ENCODE measurements at places on chromosomes 4 and X.

DNA sequence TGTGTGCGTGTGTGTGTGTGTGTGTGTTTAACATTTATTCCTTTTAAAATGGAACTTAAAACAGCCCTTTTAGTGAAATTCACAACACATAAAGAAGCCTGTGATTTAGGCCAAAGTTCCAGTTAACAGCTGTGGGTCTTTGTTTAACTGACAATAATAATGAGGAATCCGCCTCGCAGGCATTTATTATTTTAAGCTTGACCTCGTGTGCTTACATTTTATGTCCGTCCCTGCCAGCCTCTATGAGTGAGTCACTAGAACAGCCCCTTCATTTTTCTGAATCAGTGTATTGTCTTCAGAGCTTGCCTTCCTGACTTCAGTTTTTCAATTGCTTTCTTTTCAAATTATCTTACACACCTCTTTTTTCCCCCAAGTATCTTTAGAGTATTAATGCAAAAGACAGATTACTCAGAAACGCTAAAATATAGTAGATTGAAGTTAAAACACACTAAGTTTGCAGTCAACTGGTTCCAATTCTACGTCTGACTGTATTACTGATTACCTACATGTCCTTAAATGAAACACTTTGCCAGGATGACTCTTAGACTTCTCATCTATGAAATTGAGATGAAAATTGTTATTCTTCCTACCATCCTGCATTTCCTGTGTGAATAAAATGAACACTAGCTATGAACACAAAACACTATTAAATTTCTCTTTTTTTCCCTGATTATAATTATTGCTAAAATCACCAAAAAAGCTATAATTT lies 319.6 kb upstream of the HS3ST1 start:
- DNase-seq = no peak

DNA sequence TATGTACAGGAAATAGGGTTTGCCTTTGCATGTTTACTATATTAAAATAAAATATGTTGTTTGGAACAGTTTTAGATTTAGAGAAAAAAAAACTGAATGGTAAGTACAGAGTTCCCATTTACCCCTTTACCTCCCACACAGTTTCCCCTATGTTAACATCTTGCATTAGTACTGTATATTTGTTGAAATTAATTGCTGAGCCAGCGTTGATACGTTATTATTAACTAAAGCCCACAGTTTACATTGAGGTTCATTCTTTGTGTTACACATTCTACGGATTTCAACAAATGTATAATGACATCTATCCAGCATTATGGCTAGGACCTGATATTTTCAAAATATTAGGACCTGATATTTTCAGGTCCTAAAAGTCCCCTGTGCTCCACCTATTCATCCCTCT lies 70.7 kb downstream of the PPP3CA start:
- no peak for DNase-seq

DNA sequence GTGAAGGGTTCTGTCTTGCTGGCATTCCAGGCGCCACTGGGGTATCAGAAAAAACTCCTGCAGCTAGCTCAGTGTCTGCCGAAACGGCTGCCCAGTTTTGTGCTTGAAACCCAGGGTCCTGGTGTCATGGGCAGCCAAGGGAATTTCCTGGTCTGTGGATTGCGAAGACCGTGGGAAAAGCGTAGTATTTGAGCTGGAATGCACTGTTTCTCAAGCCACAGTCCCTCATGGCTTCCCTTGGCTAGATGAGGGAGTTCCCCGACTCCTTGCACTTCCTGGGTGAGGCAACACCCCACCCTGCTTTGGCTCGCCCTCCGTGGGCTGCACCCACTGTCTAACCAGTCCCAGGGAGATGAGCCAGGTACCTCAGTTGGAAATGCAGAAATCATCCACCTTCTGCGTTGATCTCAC lies 40.1 kb downstream of the NOP14 start:
- no peak for DNase-seq

GRCh38 chr4:151953312-151953711 lies 192.5 kb upstream of the GATB start:
- no peak for DNase-seq

GRCh38 chr4:39626261-39626660 lies 12.4 kb downstream of the SMIM14 start:
- DNase-seq = no peak

DNA sequence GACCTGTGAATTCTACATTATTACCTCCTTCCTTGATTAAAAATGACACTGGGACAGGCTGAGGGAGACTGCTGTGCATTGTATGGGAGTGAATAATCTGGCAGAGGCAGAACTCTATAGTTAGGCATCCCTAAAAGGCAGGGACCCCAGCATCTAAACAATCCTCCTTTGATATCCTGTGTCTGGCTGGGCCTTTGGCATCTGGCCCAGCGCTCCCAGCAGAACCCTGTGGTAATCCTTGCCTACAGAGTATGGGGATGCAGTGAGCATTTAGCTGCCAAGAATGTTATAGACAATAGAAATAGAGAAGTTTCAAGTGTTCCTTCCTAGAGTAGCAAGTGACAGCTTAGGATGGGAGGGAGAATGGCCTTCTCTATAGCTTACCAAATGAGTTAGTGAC lies 38.5 kb downstream of the ZCCHC12 start:
- no peak for DNase-seq

- DNase-seq = no peak
Measured at GRCh38 chrX:109704563-109704962, 28.5 kb downstream of the ACSL4 start.

DNA sequence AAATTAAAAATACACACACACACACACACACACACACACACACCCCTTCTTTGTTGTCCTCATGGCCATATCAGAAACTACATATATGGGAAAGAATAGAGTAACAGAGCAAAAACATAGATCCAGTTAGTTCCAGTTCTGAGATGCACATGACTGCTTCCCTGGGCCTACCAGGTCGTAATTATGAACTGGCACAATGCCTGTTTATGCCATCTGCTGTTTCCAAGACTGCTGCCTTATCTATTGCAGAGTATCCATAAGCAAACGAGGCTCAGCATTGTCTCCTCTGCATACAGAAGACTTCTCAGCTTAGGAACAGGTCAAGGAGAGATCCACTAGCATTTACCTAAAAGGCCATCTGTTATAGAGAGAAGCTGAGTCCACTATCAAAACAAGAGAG lies 789.0 kb downstream of the TECRL start:
- no peak for DNase-seq

DNA sequence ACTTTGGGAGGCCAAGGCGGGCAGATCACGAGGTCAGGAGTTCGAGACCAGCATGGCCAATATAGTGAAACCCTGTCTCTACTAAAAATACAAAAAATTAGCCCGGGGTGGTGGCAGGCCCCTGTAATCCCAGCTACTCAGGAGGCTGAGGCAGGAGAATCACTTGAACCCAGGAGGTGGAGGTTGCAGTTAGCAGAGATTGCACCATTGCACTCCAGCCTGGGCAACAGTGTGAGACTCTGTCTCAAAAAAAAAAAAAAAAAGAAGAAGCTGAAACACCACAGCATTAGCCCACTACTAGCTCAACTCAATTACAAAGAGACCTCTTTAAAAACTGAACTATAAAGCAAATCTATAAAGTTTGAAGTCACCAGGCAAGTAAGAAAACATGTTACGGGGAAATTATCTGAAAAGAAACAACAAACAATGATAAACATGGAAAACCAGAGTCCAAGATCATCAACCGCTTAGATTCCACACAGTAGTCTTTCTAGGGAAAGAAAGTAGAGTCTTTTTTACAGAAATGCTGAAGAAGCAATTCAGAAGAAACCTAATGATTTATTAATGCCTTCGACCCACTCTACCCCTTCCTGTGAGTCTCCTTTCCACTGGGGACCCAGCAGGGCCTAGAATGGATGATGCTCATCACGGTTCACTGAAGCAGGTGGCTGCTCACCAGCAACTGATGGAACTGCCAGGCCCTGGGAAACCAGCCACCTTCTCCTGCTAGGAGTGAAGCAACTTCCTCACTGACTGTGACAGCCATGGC lies 6.6 kb downstream of the SAT1 start:
- no peak for DNase-seq

- DNase-seq = no peak
Measured at GRCh38 chr4:55758570-55758969, 61.0 kb upstream of the EXOC1L start.

DNA sequence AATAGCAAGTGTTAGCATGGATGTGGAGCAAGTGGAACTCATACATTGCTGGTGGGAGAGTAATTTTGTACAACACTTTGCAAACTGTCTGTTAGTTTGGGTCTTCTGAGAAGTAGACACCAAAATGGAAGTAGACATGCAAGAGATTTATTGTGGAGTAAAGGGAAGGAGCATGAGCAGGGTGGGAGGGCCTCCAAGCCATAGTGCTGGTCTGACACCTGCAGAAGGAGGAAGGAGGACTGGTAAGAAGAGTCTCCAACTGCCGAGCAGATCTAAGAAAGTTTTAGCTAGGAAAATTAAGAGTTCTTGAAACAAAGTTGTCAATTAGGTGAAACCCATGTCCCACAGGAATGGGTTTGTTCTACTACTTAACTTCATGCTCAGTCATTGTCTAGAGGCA lies 64.0 kb upstream of the DDIT4L start:
- DNase-seq = no peak

DNA sequence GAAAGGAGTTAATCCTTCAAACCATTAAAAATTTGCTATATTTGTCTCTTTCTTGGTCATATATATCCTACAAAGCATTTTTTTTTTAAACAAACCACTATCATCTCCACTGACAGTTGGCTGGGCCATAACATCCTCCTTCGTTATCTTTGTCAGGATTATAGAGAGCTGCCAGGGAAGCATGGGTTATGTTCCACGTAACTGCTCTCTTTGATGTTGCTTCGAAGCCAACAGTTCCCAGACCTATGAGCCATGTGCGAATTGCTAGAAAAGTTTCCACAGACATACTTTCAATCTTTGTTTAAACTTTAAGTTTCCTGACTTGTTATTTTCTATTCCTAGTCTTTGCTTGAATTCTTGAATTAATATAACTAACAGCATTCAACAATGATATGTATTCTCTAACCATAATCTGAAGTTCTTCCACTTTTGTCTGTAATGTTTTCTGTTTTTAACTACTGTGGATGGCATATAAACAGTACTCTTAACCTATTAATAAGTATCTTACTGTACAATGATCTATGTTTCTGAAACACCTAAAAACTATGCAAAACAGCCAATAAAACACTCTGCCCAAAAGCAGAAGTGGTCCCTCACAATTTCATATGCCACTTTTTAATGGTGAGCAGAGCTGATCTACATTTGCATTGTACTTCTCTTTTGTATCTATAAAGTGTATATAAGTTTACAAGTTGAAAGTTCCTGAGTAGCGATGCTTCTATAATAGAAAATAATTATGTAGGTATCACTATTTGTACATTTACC lies 37.9 kb downstream of the EREG start:
- DNase-seq = no peak

DNA sequence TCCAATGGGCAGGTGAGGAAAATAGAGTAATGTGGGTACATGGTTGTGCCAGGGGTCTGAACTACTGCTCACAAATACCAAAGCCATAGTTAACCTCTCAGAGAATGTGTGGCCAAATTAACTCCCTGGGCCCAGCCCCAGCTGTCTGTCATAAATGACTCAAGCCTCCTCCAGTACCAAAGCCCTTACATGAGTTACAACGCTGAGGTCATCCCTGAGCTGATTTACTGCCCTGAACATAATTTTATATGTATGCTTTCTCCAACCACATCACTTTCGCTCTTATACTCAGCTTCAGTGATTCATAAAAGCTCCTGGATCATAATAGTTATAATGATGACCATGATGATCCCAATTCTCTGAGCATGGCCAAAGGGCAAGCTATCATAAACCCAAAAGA lies 283.9 kb downstream of the NKX6-1 start:
- no peak for DNase-seq

GRCh38 chr4:153825126-153825525 lies 36.2 kb upstream of the SFRP2 start:
- DNase-seq = no peak

- DNase-seq = no peak
Measured at GRCh38 chr4:156223985-156224384, 270.3 kb upstream of the CTSO start.

DNA sequence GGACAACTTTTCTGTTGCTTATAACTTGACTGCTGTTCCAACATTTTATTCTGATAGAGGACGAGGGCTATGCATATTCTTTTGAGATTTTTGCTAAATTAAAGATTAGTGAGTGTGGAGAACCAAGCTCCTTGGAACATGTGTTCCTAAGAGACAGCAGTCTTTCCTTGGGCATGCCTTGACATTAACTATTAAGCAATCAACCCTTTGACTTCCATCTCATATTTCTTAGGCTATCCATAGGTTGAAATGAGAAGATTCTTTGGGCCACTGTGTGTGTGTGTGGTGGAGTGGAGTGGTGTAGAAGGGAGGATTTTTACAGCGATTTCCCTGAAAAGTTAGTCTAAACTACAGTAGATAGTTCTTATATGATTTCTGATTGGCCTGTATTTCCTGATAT lies 127.4 kb upstream of the POF1B start:
- no peak for DNase-seq

GRCh38 chr4:137467537-137467936 lies 64.8 kb downstream of the PCDH18 start:
- no peak for DNase-seq

All from neuronal stem cell (in vitro differentiated cells).